ENCODE measurements at places on chromosomes 6 and 20.

- no peak for DNase-seq
Measured at GRCh38 chr6:137900815-137901214, 33.8 kb downstream of the TNFAIP3 start.

DNA sequence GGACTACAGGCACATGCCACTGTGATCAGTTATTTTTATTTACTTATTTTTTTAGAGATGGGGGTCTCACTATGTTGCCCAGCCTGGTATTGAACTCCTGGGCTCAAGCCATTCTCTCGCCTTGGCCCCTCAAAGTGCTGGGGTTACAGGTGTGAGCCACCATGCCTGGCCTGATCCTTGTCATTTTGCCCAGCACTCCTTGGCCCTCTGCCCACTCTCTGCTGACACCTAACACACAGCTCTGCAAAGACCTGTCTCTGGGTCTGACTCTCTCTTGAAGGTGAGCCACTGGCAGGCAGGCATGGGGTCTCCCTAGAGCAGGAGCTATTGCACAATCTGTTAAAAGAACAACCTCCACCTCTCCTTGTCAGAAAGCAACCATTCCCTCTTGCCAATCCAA, 155.6 kb downstream of the ZFP64 start:
- DNase-seq: no peak

DNA sequence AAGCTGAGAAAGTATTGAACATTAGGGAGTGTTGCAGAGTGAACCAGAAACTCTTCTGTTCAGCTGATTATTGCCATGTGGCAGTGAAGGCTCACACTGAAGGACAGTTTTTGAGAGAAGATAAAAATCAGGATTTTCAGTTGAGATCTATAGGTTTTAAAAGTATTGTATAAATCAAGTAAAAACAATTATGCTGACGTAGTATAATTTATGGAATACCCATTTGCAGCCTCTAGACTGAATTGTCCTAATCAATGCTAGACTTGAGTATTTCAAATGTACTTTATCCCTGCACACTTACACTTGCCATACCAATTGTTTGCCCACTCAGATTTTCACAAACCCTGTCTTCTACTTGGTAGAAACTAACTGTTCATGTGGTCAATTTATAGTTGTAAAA, 245.8 kb downstream of the FRK start:
- no peak for DNase-seq

DNA sequence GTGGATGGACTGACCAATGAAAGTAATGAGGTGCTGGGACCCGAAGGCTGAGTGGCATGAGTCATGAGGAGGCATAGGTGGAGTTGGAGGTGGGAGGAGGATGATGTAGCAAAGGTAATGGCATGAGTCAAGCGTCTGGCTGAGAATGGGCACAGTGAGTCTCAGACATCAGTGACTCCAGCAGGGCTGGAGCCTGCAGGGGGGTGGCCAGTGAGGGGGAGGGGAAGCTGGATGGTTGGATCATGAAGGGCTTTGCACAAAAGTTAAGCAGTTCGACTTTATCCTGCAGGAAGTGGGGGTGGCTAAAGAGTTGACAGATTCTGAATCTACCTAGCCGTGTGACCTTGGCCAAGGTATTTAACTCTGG, 99.0 kb upstream of the IYD start:
- no peak for DNase-seq

GRCh38 chr6:16543521-16543920, 217.7 kb downstream of the ATXN1 start:
- DNase-seq: no peak

DNA sequence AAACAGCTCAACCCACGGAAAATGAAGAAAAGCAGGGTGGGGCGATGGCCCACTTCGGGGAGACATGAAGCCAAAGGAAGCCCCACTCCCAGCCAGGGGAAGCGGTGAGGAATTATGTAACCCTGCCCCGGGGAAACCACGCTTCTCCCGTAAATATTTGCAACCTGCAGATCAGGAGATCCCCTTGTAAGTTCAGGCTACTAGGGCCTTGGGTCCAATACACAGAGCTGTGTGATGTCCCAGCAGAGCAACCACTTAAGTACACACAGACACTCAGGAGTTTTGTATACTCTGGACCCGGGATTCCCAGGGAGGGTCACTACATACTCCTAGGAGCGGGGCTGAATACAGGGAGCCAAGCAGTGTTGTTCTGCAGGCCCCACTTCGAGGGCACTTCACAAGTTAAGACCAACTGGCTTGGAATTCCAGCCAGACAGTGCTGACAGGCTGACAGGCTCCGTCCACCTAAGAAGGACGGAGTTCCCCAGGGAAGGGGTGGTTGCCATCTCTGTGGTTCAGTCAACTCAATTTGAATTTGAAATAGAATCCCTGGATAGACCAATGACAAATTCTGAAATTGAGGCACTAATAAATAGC, 301.4 kb upstream of the THEMIS start:
- DNase-seq: no peak

- no peak for DNase-seq
Measured at GRCh38 chr6:116047173-116047933, 13.3 kb downstream of the FRK start.

DNA sequence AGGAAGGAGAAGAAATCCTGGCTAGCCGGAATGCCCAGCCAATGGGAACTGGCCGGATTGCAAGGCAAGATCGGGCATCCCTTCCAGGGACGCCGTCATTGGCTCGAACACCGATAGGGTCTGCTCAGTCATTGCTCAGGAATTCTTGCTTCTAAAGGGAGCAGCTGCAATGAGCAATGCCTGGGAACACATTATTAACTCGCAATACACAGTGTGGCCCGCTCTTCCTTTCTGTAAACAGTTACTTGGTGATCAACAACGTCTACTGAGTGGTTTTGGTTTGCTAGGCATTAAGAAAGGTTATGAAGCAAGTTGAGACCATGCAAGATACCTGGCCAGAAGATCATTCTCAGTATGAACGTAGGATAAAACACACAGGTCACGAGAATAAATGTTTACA, 165.4 kb upstream of the CITED2 start:
- DNase-seq: no peak
